ENCODE measurements at places on chromosomes 16 and 17.

DNA sequence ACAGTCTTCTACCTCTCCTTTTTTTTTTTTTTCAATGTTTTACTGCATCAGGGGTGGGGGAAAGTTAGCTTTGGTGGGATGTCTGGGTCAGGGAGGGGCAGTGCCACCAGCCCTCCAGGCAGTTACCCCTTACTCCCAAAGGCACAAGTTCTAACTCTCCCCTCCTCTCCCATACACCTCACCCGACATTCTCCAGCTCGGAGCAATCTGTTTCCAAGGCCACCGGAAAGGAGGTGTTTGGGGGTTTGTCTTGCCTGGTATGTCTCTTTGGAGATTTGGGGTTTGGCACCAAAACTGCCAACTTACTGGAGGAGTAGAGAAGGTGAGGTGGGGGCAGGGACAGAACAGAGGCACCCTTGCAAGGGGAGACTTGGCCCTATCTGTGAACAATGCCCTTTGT, 4.7 kb downstream of the DLX3 start:
- no peak for DNase-seq

DNA sequence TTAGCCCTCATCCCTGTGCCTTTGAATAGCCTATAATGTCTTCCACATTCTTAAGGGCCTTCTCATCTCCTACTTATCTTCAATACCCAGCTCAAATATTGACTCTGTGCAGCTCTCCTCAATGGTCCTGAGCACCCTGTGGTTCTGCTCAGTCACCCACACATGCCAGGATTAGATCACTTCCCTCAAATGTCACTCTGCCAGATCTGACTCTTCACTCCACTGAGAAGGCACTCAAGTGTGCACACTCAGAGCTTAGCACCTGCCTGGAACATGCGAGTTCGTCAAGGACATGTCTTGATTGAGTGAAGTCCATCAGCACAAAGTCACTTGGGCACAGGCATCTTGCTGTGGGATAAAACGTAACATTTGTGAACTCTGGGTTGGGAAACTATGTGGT, 404.8 kb downstream of the CDH13 start:
- DNase-seq: no peak

DNA sequence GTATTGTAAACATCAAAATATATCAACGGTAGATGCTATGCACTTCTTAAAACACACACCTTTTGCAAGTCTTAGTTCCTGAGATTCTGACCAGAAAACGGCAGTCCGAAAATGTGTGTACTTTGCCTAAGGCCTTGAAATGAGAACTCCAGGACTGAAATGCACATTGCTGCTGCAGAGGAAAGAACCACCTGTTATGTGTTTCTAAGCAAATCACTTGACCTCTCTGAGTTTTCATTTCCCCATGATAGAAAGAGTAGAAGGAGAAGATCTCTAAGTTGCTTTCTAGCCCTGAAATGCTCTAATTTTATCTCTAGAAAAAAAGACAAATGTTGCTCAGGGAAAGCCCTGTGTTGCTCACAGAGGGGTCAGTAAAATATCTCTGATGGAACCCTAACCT, 9.9 kb downstream of the CCDC182 start:
- DNase-seq: no peak

GRCh38 chr17:50362661-50363060, 10.3 kb downstream of the MRPL27 start:
- DNase-seq: no peak

DNA sequence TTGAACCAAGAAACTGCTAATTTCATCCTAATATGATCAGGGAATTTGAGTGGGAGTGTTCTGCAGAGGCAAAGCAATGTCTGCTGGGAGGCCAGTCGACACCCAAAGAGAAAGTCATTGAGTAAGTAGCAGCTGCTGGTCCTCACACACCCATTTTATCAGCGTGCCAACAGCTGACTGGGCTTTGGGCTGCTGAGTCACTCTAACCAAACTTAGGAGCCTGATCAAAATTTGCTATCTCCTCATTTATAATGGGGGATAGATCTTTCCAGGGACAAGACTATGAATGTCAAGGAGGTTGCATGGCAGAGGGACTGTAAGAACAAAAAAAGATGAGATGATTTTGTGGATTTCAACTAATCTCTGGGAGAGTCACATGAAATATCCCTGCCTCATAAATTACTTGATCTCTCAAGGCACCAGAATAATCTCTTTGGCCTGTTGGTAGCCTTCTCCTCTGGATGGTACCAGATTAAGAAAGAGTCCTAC, 32.9 kb downstream of the CPSF4L start:
- no peak for DNase-seq

DNA sequence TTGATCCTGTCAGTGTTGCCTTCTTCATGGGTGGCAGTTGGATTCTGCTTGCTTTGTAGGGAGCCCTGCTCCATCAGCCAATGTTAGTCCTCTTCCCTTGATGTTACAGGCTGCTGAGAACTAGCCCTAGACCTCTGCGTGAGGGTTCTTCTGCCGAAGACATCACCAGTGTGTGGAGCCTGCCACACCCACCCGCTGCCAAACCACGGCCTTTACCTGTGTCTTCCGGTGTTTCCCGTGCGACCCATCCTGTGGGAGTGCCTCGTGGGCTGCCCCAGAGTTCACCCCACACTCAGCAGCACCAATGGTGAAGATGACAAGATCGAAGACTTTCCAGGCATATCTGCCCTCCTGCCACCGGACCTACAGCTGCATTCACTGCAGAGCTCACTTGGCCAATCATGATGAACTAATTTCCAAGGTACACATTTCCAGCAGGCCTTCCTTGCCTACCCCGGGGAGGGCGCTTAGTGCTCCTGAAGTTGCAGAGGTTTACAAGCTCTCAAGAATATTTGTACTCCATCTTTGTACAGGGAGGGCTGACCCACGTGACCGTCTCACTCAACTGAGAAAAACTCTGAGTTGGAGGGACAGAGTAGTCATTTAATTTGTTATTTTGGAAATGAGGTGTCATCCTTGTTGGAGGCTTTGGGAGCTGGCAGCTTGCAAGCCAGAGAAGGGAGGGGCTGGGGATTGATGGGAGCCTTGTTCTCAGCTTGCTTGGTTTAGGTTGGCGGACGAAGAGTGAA, 21.8 kb downstream of the YPEL2 start:
- DNase-seq: no peak

DNA sequence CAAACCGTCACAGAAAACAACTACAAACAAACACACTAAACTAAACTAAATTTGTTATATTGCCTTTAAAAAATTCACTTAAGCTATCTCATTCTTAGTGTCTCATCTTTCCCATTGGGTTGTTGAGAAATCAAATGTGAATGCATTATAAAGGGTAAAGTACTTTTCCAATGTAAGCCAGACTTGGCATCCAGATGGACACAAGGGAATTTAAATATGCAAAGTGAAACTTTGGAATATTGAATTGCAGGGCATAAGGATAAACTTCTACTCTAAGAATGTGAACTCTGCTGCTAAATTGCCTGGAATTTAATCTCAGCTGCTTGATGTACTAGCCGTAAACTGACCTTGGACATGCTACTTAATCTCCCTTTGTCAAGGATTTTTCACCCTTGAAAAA, 1554.6 kb downstream of the CDH8 start:
- DNase-seq: no peak

GRCh38 chr16:77043076-77043475, 147.9 kb upstream of the MON1B start:
- peak; percentile 39 for DNase-seq

- DNase-seq: no peak
Observed at GRCh38 chr16:86662195-86662594, 83.8 kb downstream of the FOXL1 start.

- DNase-seq: no peak
Observed at GRCh38 chr17:28485049-28485448, 11.6 kb downstream of the SLC13A2 start.

- DNase-seq: no peak
Observed at GRCh38 chr16:48064971-48065370, 90.8 kb downstream of the ABCC12 start.

- DNase-seq: peak; percentile 85
Observed at GRCh38 chr17:17839791-17840707, 3.3 kb upstream of the SREBF1 start.

DNA sequence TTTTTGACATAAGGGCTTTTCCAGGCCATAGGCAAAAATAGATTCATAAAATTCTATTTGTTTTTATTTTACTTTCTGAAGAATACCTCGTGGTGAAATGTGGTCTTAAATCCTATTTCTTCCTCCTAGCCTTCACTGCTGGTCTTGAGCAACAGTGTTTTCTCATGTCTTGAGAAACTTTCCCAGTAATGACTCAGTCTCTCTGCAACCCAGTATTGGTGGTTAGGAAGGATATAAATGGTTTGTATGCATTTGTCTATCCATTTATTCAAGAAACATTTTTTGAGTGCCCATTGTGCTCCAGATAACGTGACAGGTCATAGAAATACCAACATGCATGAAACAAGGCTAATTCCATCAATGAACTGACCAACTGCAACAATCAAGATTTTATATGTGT, 213.9 kb downstream of the TMEM114 start:
- no peak for DNase-seq

GRCh38 chr17:17348872-17349723, 45.9 kb downstream of the NT5M start:
- DNase-seq: no peak

DNA sequence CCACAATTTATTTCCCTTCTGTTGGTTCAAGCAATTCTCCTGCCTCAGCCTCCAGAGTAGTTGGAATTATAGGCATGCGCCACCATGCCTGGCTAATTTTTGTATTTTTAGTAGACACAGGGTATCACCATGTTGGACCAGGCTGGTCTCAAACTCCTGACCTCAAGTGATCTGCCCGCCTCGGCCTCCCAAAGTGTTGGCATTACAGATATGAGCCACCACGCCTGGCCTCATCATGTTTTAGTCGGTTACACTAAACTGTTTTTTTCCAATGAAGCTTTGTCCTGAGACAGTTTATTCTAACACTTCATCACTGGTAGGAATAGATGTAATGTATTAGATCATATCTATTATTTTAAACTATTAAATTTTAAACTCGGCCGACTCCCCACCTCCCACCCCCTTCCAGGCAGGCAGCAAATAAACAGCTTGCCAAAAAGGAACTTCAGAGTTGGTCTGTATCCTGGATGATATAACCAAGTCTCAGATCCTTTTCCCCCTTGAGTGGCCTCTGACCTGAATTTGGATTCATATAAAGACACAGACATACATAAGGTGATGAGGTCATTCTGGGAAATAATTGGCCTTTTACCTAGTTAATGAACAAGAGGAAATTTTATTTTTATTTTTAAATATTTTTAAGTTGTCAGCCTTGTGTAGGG, 18.4 kb upstream of the CORO6 start:
- DNase-seq: no peak

DNA sequence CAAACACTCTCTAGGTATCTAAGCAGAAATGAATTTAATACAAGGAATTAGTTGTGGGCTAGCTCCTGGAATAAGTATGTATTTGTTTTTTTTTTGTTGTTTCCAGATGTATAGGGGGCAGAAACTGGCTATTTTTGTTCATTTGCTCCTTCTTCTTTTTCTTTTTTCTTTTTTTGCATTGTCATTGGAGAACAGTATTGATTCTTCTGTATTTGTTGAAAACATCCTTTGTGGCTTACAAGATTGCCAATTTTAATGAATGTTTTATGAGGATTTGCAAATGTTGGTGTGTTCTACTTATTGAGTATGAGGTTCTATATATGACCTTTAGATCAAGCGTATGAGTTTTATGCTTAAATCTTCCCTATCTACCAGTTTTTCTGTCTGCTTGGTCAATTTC, 5.6 kb upstream of the PCTP start:
- no peak for DNase-seq

DNA sequence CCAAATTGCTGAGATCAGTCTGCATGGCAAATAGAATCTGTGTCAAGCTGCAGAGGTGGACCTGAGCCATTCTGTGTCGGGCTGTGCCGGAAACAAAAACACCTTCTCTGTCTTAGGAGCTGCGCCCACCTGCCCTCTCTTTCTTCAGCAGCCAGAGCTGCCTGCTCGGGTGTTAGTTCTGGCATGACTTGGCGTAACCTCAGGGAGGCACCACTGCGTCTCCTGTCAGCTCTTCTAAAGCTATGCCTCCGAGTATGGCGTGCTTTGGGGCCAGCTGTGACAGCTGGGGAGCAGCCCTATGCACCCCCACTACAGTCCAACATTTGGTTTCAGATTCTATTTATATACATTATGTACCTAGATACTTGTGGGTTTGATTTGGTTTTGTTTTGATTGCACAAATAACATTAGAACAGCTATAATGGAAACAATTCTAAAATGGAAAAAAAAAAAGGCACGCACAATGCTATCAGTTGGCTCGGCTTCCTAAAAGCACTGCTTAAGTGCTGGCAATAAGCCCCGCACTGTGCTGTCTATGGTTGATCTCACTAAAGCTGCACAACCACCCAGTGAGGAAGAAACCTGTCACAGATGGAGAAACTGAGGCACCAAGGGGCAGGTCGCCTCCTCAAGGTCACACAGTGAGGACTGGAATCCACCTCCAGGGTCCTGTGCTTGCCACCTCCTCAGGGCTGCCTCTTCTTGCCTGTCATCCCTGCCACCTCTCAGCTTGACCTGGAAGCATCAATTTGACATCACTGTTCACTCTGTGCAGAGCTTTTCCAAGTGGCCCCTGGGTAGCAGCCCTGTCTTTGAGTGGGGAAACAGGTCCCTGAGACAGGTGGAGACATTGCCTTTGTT, 18.7 kb upstream of the ADGRG1 start:
- DNase-seq: no peak

DNA sequence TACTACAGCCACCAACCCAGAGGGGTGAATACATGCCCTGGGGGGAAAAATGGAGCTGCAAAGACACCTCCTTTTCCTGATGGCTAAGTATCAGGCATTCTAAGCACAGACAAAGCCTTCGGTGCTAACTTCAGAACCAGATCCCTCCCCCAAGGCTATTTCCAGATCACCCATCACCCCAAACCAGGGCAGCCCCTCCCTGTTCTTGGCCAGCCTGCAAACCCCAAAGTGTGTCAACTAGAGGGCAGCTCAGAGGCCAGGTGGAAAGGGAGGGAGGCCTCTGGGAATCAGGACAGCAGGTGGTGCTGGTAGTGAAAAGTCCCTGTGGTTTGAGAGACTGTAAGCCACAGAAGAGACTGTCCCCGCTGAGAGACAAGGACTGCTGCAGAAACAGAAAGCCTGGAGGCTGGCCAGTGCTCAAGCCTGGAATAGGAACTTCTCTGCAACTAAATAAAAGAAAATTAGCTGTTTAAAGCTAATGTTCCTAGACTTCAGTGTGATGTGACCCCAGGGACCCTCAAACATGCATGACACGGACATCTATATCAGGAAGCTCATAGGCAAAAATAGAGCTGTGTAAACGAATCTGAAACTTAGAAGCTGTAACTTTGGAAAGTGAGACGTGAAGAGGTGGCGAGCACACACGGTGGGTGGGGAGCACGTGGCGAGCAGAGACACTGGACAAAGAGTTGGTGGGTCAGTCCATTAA, 9.1 kb downstream of the TUBG1 start:
- peak; percentile 62 for DNase-seq

DNA sequence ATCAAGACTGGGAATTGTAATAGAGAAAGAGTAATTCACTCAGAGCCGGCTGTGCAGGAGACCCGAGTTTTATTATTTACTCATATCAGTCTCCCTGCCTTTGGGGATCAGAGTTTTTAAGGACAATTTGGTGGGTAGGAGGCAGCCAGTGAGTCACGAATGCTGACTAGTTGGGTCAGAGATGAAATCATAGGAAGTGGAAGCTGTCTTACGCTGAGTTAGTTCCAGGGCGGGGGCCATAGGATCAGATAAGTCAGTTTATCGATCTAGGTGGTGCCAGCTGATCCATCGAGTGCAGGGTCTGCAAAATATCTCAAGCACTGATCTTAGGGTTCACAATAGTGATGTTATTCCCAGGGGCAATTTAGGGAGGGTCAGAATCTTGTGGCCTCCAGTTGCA, 20.2 kb upstream of the GUCY2D start:
- no peak for DNase-seq

- no peak for DNase-seq
Observed at GRCh38 chr16:19707569-19708295, 10.3 kb downstream of the KNOP1 start.

Measured in SK-N-DZ (cell line).